ENCODE measurements at places on chromosomes 7 and 10. TPM values are rescaled to one million over a fixed set of nuclear protein-coding genes. Genes with fewer than 3 reads are reported as not detected.

FAM25G gene
- not detected for total RNA-seq

MYL7 gene
- not detected for total RNA-seq

CHAT gene
- not detected for total RNA-seq

ANKRD16 gene
- 3.0 TPM for total RNA-seq

- no peak for DNase-seq
These were observed 133.0 kb upstream of the KLF14 start for GRCh38 chr7:130867039-130867438.

- DNase-seq, result peak; percentile 64
These were observed at the start of gene MINDY3 for GRCh38 chr10:15859906-15860691. Gene MINDY3, minus strand, starts transcription at chr10:15860507. Its CDS starts 208 bp downstream, at chr10:15860299.

DNA sequence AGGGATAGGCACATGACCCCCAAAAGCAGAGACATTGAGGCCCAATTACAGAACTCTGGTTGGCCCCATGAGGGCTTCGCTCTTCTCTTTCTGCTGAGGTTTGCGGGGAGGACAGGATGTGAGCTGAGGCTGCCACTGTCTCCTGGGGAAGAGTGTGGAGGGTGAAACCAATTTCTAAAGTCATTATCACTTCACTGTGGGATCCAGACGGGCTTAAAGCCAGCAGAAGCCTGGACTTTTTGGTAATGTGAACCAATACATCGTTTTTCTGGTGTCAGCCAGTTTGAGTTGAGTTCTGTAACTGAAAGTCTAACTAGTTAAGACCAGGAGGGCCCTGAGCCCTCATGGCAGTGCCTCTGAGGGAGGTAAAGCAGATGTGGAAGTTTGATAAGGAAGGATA is 163.0 kb downstream of the MYOF start:
- no peak for DNase-seq

DNA sequence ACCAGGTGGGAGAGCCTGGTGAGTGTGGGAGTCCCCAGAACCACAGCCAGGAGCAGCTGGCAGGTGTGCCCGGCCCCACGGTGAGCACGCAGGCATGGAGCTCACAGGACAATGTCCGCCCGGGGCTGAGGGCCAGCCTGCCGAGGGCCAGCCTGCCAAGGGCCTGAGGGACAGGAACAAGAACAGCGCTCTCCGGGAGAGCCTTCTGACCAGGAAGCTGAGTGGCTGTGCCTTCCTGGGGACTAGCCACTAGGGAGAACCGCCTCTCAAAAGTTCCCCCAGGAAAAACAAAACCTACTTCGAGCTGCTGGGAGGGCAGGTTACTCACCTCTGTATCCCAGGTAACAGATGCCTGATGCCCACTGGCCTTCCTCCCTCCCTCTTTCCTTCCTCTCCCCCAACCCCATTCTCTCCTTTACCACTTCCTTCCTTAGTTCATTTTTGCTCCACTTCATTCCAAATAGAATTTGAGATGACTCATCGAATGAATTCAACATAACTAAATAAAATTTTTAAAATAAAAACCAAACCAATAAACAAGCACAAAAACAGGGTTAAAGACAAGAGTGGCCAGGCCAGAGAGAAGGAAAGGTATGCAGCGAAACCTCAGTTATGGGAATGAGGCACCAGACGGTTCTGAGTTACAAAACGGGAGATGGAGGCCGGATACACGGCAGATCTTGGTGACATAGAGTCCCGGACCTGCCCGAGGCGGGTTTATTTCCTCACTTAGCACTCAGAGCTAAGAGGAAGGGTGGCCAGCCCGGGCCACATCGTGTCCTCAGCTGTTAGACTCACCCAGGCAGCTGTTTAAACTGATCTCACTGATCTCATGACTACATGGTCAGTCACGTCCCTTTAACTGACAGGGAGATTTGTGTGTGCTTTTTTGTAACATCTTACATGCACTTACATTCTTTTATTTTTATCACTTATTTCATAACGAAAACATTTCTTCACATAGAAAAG is 128.5 kb downstream of the TNS3 start:
- peak; percentile 95 for DNase-seq

GRCh38 chr10:89215511-89215910 is 8.4 kb upstream of the CH25H start:
- DNase-seq, result no peak

Data from H4 (cell line).